ENCODE measurements at places on chromosomes 2 and 18.

DNA sequence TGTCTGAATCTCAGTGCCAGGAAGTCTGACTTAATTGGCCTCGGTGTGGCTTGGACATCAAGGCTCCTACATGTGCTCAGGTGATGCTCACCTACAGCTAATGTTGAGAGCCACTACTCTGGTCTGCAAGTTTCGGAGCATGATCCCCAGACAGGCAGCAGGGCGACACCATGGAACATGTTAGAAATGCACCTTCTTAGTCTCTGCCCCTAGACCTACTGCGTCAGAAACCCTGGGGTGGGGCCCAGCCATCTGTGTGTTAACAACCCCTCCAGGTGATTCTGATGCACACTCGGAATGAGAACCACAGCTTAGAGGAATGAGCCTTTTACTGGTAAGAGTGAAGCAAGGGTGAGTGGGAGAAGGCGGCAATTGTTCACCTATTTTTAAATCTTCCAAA, 86.9 kb upstream of the NABP1 start:
- DNase-seq, result no peak
- H3K4me1 ChIP-seq, result no peaks in the 10 kb centered on the region
- H3K27me3 ChIP-seq, result no peaks in the 10 kb centered on the region

DNA sequence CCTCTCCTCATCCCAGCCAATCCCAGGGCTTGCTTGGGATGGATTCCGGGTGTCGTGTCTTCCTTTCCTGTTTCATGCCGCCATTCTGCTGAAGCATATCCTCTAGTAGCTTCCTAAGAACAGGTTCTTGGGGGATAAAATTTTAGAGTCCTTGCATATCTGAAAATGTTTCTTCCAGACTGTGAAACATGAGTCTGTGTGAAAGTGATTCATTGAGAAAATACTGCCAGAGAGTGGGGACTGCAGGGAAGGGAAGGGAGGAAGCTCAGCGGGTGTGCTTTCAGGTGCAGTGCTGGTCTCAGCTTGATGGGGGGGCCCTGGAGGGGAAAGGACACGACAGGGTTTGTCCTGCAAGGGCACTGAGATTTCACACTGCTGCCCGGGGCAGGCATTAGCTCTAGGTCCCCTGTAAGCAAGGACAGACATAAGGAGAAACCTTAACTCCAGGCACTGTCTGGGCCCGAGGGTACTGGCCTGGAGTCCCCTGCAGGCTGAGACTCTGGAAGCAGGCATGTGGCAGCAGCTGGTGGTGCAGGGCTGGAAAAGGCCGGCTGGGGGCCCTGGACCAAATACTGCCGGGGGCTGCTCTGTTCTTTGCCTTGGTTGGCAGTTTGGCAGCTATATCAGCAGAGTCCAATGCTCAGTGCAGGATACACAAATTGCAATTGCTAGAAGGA, 97.6 kb upstream of the HS6ST1 start:
- H3K4me3 ChIP-seq, result no peak overlapping the region
- no peak for DNase-seq
- H3K27ac ChIP-seq, result no peak overlapping the region

- no peak for DNase-seq
- no peak overlapping the region for H3K27ac ChIP-seq
- H3K4me1 ChIP-seq, result no peaks in the 10 kb centered on the region
- no peak overlapping the region for H3K4me3 ChIP-seq
- H3K36me3 ChIP-seq, result no peaks in the 10 kb centered on the region
These were observed 198.5 kb upstream of the ZEB2 start for GRCh38 chr2:144718376-144718775.

DNA sequence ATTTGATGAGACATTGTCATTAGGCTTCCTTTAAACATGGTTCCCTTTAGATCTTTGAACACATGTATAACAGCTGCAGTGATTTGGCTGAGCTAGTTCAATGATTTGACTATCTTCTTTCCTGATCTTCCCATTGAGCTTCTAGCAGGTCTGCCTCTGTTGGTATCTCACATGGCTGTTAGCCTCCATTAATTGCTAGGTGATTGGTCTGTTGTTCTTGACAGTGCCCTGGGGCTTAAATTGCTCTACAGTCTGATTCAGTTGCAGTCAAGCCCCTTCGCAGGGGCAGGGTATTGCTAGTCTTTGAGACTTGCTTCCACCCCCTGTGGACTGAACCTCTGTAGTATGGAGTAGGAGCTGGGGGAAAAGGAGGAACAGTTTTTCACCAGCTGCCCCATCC, 24.1 kb downstream of the SKA1 start:
- H3K27me3 ChIP-seq, result no peaks in the 10 kb centered on the region
- H3K4me3 ChIP-seq, result no peak overlapping the region
- no peaks in the 10 kb centered on the region for H3K36me3 ChIP-seq

DNA sequence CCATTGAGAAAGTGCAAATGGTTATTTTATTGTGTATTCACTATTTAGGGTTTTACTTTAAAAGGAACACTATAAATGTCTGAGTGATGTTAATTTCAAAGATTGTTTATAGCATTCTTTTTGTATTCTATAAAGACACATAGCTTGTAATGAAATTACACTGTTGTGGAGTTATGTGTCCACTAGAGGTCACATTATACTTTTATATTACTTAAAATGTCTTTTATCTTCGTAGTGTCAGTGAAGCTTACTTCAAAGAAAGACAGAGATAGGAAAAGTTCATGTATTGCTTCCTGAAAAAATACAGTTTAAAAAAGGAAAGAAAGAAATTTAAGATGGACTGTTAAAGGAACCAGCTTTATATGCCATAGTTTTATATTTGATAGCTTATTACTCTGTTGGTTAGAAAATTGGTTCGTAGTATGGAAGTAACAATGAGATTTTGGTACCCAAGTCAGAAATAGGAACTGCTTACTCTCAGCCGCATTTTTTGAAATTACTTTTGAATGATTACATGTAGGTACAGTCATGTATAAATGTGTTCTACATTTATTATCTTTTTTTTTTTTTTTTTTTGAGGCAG, 20.5 kb downstream of the APLF start:
- no peaks in the 10 kb centered on the region for H3K27me3 ChIP-seq
- no peak overlapping the region for H3K4me3 ChIP-seq
- DNase-seq, result no peak
- H3K36me3 ChIP-seq, result no peaks in the 10 kb centered on the region

DNA sequence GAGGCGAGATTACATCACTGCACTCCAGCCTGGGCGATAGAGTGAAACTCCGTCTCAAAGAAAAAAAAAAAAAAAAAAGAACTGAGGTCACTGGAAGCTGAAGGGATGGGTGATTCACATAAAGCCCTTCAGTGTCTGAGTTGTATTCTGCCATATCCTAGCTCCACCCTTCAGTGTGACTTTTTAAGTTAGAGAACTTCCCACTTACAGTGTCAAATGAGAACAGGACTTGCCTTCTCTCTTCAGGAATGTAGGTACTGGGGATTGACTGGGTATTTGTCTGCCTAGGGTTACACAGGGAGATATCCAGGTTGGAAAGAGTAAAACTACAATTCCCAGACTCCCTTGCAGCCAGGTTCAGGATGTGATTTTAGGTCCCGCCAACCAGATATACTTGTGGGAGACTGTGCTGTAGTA, 37.9 kb downstream of the EHD3 start:
- H3K36me3 ChIP-seq, result no peaks in the 10 kb centered on the region
- H3K27me3 ChIP-seq, result no peaks in the 10 kb centered on the region
- no peak for DNase-seq
- H3K4me1 ChIP-seq, result peaks cover 3% of the 10 kb centered on the region
- no peak overlapping the region for H3K27ac ChIP-seq
- no peak overlapping the region for H3K4me3 ChIP-seq

DNA sequence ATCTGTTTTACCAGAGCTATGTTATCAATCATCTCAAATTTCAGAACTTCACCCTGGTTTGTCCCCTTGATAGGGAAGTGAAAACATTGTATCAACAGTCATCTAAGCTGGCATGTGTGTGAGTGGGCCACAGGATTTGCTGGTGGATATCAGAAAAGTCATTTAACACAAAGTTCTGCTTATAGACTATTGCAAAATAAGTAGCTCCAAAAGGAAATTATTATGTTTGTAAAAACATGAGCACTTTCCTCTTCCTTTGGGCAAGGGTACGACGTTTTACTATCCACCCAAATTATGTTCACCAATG, 20.7 kb upstream of the COPS8 start:
- no peak overlapping the region for H3K27ac ChIP-seq
- no peaks in the 10 kb centered on the region for H3K36me3 ChIP-seq
- no peaks in the 10 kb centered on the region for H3K27me3 ChIP-seq

DNA sequence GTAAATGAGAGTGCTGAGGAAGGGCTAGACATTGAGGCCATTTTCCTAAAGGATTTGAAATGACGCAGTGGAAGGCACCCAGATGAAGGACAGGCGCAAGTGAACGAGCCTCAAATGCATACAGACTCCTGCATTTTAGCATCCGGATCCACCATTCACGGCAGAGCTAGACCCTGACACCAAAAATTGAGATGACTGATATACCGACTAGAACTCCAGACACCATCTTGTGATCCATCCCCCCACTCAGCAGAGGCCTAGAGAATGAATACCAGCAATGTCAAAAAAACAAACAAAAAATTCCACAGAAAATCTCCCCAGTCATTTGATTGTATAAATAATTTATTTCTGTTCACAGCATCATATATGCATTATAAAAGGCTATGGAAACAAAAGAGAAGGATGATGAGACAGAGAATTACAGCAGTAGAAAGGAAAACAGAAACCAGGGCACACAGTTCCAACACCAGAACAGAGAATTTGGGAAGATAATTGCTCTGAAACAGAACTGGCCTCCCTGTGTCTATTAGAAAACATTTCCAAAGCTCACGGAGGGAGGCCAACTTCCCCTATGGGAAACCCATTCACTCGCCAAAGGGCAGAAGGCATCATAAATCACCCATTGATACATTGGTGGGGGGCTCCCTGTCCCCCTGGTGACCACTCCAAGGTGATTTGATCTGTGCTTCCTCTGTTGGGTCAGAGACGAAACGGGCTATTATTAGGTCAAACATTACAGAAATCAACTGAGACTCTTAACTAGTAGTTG, 4.0 kb downstream of the ARL4C start:
- H3K36me3 ChIP-seq, result no peaks in the 10 kb centered on the region
- H3K27me3 ChIP-seq, result no peaks in the 10 kb centered on the region
- H3K4me3 ChIP-seq, result no peak overlapping the region
- no peak for DNase-seq
- H3K27ac ChIP-seq, result no peak overlapping the region
- peaks cover 1% of the 10 kb centered on the region for H3K4me1 ChIP-seq

DNA sequence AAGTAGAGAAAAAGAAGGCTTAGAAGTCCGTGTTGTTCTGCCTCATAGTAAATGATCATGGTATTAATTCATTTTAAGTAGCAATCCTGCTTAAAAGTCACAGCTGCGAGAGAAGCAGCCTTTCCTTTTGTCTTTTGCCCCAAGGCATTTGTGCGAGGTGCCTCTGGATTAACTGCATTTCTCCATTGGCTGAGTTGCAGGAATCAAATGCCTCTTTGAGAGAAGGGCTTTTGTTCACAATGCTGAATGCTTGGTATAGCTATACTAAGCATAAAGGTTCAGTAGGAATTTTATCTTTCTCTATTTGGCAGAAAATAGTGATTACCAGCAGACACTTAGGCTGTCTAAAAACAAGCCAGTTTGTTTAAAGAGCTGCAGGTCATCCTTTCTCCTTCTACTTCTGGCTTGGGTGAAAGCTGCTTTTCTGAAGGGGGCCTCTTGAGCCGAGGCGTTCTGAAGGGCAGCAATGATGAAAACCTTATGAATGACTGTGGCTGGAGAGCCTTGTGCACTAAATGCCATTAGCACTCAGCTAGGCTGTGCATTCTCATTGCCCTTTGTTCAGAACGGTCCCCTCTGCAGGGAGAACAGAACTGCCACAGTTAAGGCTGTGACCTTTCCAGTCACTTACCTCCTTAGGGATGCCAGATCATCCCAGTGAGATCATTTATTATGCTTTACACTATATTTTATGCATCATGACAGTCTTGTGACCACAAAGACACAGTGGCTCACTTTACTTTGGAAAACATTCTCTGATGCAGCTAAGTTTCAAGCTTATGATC, 68.8 kb upstream of the TMEM87B start:
- H3K27me3 ChIP-seq, result no peaks in the 10 kb centered on the region
- H3K27ac ChIP-seq, result no peak overlapping the region
- H3K36me3 ChIP-seq, result 0 out of 2 replicates have a peak, but pooled peaks cover 3% of the 10 kb centered on the region
- no peak overlapping the region for H3K4me3 ChIP-seq
- H3K4me1 ChIP-seq, result no peaks in the 10 kb centered on the region
- DNase-seq, result no peak

DNA sequence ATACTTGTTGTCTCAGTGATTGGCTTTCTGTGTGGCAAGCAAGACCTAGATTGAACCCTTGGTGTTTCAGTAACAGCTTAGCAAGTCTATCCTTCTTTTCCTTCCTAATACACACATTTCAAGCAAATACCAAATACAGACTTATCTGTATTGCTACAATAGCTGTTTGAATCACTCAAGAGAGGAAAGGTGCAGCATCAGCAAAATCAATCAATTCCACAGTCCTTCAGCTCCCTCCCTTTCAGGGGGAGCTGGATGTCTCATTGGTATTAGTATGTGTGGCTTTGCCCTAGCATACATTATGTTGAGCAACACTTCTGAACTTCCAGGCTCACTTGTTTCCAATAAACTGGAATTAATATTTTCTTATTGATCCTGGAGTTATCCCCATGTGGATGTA, 323.1 kb downstream of the TMX3 start:
- no peak overlapping the region for H3K4me3 ChIP-seq
- no peaks in the 10 kb centered on the region for H3K4me1 ChIP-seq
- H3K27ac ChIP-seq, result no peak overlapping the region
- H3K27me3 ChIP-seq, result no peaks in the 10 kb centered on the region

GRCh38 chr2:235564884-235565530, 71.2 kb downstream of the AGAP1 start:
- no peak overlapping the region for H3K27ac ChIP-seq
- no peak for DNase-seq
- H3K4me1 ChIP-seq, result peaks cover 3% of the 10 kb centered on the region
- H3K4me3 ChIP-seq, result no peak overlapping the region
- no peaks in the 10 kb centered on the region for H3K36me3 ChIP-seq

DNA sequence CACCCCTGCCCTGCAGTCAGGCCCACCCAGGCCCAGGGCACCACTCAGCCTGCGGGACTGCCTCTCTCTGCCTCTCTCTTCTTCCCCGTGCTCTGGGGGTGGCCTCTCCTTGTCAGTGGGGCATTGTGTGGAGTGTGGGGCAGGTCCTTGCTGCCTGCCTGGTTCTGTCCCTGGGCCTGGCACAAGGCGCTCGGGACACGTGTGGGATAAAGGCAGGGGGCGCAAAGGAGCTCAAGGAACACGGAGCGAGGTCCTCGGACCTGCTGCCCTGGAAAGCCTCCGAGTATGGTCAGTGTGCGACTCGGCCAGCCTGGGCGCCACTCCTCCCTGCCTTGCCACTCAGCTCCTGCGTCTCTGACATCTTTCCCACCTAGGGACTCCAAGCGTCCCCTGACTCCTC, 262.2 kb downstream of the HDAC4 start:
- H3K27ac ChIP-seq, result no peak overlapping the region
- no peak overlapping the region for H3K4me3 ChIP-seq
- H3K27me3 ChIP-seq, result no peaks in the 10 kb centered on the region
- no peak for DNase-seq
- 0 out of 2 replicates have a peak, but pooled peaks cover 8% of the 10 kb centered on the region for H3K36me3 ChIP-seq
- H3K4me1 ChIP-seq, result no peaks in the 10 kb centered on the region

- H3K4me1 ChIP-seq, result no peaks in the 10 kb centered on the region
- H3K4me3 ChIP-seq, result no peak overlapping the region
- no peak overlapping the region for H3K27ac ChIP-seq
- no peaks in the 10 kb centered on the region for H3K27me3 ChIP-seq
These were observed 467.6 kb upstream of the CWC22 start for GRCh38 chr2:180474716-180475115.

Data from iPS DF 6.9 (cell line).